Cerebellar cortex (tissue), 1 donor: ENCODE measurements at places on chromosomes 13 and 19.
A peak's percentile ranks its signal among the peaks of the same experiment; 100 is the strongest.

DNA sequence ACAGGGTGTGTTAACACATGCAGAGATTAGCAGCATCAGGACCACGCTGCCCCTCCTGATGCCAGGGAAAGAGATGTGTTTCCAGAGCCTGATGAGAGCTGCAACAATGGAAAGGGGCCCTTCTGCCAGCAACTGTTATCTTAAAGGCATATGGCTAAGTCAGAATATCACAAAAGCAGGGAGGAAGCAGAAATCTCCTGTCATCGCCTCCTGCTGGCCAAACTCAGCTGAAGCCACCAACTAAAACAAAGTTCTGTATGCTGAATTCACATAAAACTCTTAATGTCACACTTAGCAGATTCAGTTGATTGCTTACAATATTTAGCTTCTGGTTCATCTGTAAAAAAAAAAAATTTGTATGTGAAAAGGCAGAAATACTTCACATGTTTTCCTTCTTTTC is 178.2 kb downstream of the GPC5 start:
- peak; percentile 9 for DNase-seq

- peak; percentile 33 for DNase-seq
Observed at GRCh38 chr13:98576200-98576945, 534 bp downstream of the STK24 start.

DNA sequence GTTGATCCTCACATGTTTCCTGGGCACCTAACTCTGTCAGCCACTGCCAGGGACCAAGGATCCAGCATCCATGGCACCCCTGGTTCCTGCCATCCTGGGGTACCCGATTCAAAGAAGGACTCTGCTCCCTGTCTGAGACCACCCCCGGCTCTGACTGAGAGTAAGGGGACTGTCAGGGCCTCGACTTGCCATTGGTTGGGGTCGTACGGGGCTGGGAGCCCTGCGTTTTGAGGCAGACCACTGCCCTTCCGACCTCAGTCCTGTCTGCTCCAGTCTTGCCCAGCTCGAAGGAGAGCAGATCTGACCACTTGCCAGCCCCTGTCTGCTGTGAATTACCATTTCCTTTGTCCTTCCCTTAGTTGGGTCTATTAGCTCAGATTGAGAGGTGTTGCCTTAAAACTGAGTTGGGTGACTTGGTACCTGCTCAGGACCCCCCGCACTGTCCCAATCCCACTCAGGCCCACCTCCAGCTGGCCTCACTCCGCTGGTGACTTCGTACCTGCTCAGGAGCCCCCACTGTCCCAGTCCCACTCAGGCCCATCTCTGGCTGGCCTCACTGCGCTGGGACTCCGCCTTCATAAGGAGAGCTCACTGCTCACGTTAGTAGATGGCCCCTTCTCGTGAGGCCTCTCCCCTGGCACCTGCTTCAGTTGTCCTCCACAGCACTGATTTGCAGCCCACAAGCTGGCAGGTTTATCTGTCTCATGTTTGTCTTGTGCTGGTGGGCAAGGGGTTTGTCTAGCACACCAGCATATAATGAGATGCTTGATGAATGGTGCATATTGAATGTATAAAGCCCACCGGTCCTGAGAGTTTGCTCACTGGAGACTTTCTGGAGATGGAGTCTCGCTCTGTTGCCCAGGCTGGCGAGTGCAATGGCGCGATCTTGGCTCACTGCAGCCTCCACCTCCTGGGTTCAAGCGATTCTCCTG is 3.9 kb downstream of the RPL28 start:
- no peak for DNase-seq

GRCh38 chr19:5800361-5801270 is 4.3 kb upstream of the NRTN start:
- DNase-seq: no peak

DNA sequence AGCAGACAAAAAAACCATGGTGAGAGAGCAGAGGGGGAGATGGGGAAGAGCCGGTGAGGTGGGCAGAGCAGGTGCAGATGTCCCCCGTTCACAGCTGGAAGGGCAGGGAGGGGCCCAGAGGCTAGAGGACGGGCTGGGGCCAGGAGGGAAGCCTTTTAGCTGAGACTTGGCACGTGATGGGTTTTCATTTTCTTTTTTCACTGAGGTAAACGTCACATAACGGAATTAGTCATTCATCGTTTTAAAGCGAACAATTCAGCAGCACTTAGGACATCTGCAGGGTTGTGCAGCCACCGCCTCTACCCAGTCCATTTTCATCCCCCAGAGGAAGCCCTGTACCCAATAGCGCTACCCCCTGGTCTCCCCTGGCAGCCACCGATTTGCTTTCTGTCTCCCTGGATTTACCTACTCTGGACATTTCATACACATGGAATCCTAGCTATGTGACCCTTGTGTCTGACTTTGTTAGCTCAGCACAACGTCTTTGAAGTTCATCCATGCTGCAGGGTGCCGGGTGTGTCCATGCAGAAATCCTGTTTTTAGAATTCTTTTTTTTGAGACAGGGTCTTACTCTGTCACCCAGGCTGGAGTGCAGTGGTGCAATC is 16.0 kb upstream of the EMC10 start:
- DNase-seq: peak; percentile 16

DNA sequence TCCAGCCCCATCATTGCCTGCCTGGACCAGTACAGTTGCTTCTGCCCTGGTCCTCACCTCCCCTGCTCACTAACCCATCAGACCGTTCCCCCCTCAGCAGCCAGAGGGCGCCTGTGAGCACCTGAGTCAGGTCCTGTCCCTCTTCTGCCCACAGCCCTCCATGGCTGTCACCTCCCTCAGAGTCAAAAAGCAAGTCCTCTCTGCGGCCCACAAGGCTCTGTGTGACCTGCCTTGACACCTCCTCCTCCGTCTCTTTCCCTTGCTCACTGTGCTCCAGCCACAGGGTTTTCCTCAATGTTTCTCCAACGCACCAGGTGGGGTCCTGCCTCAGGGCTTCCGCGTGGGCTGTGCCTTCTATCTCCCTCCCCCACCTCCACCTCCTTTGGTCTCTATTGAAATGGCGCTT is 29.4 kb upstream of the PTPRS start:
- peak; percentile 42 for DNase-seq

- no peak for DNase-seq
Observed at GRCh38 chr13:31798189-31798588, 58.9 kb downstream of the RXFP2 start.

GRCh38 chr19:18698321-18699167 is 15.1 kb downstream of the CRTC1 start:
- DNase-seq: no peak
